ENCODE measurements at places on chromosomes 1 and 21.

- no peak for DNase-seq
Observed at GRCh38 chr1:7491818-7492173, 279.3 kb upstream of the VAMP3 start.

DNA sequence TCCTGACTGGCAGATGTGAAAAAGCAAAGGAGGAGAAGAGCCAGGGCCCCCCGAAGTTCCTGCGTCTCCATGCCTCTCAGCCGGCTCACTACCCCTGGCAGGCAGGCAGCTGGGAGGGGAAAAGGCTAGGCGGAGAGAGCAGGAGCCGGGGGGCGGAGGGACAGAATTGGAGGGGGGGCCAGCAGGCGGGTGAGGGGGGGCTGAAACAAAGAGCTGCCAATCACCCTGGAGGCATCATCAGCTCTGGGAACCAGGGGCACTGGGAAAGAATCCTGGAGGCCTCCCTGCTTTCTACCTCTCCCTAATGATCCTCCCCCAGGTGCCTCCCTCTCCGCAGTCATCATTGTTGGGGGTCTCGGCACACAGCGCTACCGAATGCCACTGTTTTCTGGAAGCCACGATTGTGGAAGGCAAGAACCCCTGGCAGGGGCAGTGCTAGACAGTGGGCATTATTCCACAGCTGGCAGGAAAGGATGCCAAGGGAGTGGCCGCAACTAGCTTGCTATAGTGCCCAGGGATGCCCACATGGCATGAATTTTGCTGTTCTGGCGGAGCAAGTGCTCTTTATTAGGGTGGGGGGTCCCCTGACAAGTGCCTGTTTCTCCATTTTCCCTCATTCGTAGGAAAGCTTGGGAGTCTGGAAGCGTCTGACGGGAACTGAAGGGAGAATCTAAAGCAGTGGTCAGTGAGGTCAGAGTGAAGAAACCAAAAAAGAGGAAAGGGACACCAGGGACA, at the start of gene THBS3:
TSS of gene THBS3 (minus strand) at position 92 of the 735 bp plus-strand sequence. CDS start at position 71, 21 bp downstream.
- DNase-seq, result no peak

- DNase-seq, result no peak
Observed at GRCh38 chr1:184487531-184488193, 100.8 kb downstream of the C1orf21 start.

DNA sequence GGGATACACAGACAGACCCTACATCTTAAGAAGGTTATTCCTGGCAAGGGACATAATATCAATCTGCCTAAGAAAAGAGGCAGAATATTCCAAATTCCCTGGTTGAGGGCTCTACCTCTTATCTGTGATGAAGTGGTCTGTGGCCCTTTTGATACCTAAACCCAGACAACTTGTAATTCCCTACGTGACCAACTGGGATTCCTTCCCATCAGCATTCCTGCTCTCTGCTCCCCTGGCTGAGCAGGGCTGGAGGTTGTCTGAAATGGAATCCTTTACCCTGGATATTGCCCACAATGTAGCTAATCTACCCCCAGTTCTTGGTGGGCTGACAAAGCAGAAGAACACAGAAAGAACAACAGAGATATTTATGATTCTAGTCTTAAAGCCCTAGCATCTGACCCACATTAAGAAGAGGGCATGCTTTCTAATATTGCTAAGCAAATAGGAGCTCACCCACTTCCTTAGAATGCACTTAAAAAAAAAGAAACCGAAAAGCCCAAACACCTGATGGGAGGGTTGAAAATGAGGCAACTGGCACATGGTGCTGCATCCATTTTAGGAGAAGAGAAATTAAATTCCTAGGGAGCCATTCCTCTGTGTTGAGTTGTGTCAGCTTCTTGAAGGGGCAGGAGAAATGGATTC, 36.8 kb downstream of the GADD45A start:
- no peak for DNase-seq

- no peak for DNase-seq
Observed at GRCh38 chr1:201582705-201583442, 43.9 kb downstream of the NAV1 start.

DNA sequence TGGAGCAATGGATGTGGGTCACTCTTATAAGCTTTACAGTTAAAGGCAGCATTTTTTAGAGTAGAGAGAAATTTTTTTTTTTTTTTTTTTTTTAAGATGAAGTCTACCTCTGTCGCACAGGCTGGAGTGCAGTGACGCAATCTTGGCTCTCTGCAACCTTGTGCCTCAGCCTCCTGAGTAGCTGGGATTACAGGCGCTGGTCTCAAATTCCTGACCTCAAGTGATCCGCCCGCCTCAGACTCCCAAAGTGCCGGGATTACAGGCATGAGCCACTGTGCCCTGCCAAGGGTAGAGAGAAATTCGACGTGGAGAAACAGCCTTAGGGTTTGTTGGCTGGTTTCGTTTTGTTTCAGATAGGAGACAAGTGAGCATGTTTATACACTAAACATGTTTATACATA, 594.2 kb upstream of the ADAMTS5 start:
- peak; percentile 87 for DNase-seq

- no peak for DNase-seq
Observed at GRCh38 chr1:235325139-235325538, 2.8 kb downstream of the ARID4B start.

DNA sequence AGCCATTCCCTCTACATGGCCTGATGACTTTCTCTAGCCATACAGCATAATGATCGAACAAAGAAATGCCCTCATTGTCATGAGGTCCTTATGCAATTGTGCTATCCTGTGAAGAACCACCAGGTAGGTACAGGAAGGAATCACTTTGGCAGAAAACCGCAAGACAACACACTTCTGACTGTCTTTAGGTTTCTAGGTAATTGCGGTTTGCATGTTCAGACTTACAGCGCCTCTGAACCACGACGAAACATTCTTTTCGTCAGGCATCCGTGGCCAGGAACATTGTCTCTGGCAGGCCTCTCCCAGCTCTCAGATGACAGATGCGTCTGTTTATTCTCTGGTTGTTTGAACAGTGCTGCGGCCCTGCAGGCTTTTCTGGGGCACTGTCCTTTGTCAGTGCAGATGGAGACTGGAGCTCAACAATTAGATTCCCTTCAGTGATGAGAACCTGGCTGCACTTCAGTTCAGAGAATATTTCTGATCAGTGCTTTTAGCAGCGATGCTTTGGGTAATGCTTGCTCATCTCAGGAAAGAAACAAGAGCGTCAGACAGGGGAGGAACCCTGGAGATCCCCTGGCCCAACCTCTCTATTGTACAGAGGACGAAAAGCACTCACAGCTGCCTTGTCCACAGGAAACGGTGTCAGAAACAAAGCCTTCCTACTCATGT, 63.4 kb downstream of the B3GALT5 start:
- peak; percentile 18 for DNase-seq

DNA sequence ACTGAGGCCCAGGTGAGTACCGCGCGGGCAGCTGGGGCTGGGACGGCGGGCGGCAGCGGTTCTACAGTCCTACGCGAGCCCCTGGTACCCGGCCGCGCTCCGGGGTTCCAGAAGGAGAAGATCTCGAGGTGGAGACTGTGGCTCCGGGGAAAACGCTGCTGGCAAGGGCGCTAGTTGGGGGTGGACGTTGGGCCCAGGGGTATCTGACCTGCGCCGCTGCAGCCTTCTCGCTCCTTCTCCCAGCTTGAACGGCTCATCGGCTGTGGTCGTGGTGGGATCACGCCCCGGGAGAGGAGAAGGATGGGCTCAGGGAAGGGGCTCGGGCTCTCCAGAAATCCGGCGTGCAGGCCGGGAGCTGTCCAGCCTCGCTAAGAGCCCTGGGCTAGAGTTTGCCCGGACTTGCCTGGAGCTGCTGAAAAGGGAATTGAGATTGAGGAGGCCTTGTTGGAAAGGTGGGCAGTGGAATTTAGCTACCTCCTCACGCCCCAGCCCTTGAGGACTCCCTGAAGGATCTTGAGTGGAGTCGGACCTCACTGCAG, 1.1 kb upstream of the POU3F1 start:
- no peak for DNase-seq

DNA sequence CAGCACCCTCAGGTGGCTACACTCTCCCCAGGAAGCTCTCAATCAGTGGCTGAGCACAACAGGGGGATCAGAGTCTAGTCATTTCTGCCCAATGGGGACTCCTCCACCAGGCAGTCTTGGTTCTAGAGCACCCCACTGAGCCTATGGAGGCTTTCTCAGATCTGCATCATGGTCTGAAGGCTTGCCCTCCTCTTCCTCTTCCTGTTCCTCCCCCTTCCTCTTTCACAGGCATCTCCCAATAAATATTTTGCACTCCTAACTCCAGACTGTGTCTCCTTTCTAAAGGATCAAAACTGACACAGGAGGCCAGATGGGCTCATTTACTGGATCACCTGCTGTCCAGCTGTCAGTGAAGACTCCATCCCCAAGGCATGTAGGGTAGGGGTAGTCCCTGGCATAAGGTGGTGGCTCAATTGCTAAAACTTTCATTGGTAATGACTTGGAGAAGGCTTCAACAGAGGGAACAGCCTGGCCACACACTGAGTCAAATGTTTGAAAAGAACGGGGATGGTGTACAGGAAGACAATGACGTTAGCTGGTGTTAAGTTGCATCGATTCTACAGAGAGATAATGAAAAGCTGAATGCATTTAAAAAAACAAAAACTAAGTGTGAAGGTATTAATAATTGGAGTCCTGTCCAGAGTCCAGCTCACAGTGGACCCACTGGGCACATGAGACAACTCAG, 84.2 kb upstream of the SLC2A1 start:
- DNase-seq, result no peak

GRCh38 chr1:174358344-174358743, 89.4 kb upstream of the GPR52 start:
- no peak for DNase-seq

- DNase-seq, result peak; percentile 72
Observed at GRCh38 chr1:1857096-1857703, 33.7 kb downstream of the GNB1 start.

GRCh38 chr1:171310661-171311087, 3.3 kb upstream of the FMO4 start:
- DNase-seq, result no peak

DNA sequence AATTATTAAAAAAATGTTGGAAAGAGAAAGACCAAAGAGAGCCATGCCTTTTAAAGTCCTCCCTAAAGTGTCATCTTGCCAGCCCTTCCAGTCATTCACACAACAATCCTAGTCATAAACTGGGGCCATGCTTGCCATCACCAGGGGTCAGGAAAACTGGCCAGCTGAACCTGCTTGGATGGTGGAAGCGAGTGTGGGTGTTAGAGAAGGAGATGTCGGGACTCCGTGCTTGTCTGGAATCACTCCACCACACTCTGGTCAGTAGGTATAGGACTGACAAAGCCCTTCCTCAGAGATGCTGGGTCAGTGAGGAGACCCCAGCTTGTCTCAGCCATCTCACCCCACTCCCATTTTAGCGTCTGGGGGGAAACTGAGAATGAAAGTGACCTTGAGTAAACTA, 3.3 kb upstream of the HAPLN2 start:
- DNase-seq, result no peak

DNA sequence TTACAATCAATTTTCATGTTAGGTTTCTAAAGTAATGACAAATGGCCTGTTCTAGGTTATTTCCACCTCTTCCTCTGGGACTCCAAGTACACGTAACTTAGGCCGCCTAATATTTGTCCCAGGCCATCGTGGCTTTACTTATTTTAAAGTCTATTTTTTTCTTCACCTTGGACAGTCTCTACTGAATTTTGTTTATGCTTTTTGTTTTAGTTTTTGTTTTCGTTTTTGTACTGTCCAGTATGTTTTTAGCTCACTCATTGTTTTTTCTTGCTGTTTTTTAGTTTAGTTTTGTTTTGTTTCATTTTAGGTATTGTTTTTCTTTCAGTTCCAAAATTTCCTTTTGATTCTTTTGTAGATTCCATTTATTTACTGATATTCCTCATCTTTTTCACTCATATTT, 187.7 kb upstream of the RNPC3 start:
- DNase-seq, result no peak

DNA sequence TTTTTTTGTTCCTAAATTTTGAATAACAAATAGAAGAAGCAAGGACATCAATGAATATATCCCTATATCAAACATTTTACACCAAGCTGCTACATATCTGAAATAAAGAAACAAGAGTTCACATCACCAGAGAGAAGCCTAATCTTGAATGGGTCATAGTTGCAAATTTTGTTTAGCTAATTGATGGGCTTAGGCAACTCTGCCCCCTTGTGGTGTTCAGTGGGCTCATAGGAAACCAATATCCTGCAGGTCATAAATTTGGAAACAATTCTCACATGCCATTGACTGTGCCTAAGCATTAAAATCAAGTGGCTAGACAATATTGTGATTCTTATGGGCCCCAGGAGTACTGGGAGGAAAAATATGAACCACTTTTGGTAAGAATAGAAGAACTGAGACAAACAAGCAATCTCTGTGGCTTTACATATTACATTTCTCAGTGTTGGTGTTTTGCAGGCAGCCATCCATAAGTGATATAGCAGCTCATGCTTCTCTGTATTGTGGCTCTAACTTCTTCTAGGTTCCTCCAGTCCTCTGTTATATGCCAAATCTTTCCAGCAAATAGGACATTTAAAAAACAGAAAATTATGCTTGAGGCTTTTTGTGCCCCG, 1262.8 kb upstream of the PRMT6 start:
- no peak for DNase-seq

DNA sequence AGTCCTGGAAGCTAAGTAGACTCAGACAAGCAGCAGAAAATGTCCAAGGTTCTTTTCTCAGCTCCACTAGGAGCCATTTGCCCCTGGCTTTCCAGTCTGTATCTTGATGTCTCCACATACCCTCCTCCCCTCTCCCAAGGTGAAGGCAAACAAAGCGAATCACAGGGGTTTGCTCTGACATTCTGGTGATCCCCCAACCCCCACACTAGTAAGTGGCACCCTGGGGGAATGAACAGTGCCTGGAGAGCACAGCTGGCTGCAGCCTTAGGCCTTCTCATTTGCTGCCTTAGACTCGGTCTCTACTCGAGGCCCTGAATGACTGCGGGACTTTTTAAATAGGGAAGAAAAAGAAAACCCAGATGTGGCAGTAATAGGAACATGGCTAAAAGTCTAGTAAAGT, 15.3 kb downstream of the ERI3 start:
- DNase-seq, result no peak

- DNase-seq, result no peak
Observed at GRCh38 chr1:45383191-45383590, 43.0 kb upstream of the MUTYH start.

- no peak for DNase-seq
Observed at GRCh38 chr1:118661769-118662320, 326.3 kb downstream of the TBX15 start.

- DNase-seq, result no peak
Observed at GRCh38 chr21:45279446-45280177, 8.1 kb downstream of the POFUT2 start.

- DNase-seq, result no peak
Observed at GRCh38 chr1:111275780-111276433, 14.7 kb upstream of the CHIA start.

GRCh38 chr1:27726173-27727044, 648 bp downstream of the FAM76A start:
- peak; percentile 41 for DNase-seq

- DNase-seq, result no peak
Observed at GRCh38 chr1:2230781-2231531, 2.8 kb downstream of the SKI start.

Measured in gastrocnemius medialis (tissue), 4 donors.